ENCODE measurements at places on chromosomes 6 and 20. TPM values are rescaled to one million over a fixed set of nuclear protein-coding genes. Genes with fewer than 3 reads are reported as not detected.

- DNase-seq = no peak
These were observed 4.0 kb downstream of the HIVEP2 start for GRCh38 chr6:142941018-142941417.

DNA sequence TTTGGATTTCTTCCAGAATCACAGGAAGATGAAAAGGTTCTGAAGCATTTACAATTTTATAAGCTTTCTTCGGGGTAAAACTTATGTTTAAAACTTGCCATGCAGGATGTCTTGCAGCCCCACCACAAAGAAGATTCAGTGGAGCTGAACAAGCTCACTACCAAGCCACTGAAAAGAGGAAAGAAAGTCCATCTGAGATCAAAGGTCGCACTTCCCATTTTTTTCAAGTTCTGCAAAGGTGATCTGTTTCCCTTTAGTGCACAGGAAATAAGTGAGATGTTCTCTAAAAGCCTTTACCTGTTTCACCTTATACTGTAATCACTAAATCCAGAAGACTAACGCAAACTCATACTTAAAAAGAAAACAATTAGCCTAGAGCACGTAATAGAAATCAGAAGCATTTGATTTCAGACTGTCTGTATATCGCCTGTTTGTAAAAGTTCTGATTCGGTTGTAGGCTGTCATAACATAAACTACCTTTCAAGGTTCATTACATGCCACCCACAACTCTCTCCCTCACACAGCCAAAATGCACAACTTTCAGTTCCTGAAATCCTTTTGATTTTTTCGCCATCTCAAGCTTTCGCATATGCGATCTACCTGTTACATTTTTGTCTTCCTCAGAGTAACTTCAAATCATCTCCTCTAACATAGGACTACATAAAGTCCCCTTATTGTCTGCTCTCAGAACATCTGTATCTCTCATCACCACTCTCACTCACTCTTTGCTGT lies 1.8 kb downstream of the ECHDC1 start:
- no peak for DNase-seq

- no peak for DNase-seq
These were observed 85.4 kb downstream of the NDUFAF5 start for GRCh38 chr20:13870170-13870748.

DNA sequence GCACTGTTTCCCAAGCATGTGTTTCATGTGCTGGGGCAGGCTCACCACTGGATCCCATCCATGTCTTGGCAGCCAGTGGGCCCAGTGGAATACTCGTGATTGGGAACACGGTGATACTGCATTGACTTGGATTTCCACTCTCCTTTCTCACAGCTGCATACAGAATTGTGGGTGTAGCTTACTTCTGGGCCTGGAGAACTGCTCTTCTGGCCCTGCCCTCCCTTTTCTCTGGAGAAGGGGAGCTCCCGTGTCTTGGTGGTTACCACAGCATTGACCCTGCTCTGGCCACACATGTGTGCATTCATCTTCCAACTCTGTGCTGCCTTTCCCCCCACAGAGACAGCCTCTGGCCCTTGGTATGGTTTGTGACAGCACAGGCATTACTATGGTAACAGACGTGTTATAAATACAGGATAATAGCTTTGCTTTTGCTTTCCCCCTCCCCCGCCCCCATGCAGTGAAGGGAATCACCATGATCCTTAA lies 21.6 kb downstream of the SOBP start:
- DNase-seq = no peak

DNA sequence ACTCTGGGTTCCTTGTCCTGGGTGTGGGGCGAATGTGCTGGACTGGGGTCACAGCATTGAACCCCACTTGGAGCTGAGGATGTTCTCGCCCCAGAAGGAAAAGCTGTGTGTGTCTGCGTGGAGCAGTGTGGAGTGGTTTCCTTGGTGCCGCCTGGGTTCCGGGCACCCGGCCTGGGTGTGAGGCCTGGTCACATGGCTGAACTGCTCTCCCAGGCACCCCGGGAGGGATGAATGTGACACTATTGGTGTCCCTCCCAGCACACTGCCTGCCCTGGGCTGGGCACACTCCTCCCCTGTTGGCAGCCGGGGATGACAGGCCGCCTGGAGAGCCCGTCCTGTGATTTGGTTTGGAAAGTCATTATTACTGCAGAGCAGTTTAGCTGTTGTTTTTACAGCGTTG lies 12.3 kb downstream of the MYT1 start:
- DNase-seq = no peak

DNA sequence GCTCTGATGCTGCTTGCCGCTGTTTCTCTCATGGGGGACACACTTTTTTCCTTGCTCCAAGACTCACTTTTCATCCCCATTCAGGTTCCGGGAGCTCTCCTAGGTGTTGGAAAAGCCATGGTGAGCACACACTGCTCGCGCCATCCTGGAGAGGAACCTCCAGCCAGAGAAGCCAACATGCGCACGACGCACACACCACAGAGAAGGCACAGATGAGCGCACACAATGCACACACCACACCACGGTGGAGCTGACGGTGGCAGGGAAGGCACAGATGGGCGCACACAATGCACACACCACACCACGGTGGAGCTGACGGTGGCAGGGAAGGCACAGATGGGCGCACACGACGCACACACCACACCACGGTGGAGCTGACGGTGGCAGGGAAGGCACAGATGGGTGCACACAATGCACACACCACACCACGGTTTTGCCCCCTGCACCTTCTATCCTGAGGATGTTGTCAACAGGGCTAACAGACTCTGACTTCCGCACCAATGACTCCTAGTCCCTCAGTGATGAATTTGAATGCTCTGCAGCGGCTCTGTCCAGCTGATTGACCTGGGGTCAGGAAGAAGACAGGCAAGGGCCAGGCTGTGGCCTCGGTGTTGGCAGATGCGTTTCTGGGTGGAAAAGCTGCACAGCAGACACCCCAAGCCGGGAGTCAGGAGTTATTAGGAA lies 154.7 kb downstream of the ERMARD start:
- no peak for DNase-seq

GRCh38 chr6:113381959-113382358 lies 475.2 kb upstream of the MARCKS start:
- peak; percentile 66 for DNase-seq

GRCh38 chr6:150599199-150600009 lies at the start of gene PLEKHG1:
PLEKHG1 (plus strand) TSS chr6:150599885; CDS start chr6:150733682, 133,797 bp downstream.
- DNase-seq = no peak

GRCh38 chr20:25865715-25866656 lies 169.3 kb upstream of the ZNF337 start:
- no peak for DNase-seq

- DNase-seq = no peak
These were observed 61.8 kb downstream of the BTBD3 start for GRCh38 chr20:11979306-11979990.

DNA sequence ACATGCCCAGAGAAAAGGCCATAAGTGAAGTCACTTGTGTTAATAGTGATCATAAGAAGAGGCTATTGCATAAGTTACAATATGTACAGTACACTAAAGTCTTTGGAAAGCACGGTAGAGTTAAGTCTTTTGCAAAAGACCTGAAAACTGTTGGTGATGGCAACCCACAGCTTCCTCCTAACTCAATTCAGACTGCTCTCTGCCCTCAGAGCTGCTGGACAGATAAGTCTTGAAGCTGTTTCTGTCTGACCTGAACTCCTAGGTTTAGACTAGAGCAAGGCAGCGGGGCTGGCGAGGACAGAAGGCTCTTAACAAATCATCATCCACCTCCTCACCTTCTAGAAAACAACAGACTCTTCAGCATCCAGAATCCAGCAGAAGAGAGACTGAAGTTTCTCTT lies 125.4 kb downstream of the CD24 start:
- DNase-seq = no peak

DNA sequence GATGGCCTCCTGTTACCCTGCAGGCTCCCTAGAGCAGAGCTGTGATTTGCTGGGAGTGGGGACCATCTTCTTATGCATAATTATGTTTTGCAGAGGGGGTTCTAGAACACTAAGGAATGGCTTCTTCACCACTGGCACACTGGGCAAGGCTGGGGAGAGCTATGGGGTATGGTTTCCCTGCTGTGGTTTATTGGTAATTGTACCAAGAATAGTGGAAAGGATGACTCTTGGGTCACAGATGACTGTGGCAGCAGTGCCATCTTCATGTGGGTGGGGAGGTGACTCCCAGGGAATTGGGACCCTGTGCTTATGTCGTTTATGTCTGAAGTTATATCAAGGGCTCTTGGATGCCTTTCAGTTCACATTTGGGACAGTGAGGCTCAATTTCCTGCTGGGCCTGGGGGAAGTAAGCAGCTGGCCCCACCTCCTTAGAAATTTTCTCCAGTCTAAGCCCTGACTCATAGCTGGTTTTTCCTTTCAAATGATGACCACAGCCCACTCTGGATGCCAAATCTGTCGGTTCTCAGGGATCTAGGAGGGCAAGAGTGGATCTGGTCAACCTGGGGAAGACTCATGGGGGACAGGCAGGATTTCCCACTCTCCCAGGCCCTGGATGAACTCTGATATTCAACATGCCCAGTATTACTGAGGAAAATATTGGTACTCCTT lies 230.8 kb downstream of the LRFN2 start:
- DNase-seq = no peak

GRCh38 chr20:40294175-40294574 lies 394.9 kb downstream of the MAFB start:
- DNase-seq = no peak

DNA sequence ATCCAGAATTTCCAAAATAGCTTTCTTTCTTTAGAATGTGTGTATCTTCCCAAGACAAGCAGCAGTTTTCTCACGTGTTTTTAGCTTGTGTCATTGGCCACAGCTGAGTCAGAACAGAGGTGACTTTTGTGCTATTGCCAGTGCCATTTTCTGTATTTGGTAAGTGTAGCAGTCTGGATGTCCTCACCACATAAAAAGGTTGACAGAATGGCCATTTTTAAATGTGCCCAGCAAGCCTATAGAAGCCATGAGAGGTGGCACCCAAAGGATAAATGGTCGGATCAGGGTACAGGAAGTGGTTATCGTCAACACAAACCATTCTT lies 269.5 kb upstream of the HSF2 start:
- no peak for DNase-seq

GRCh38 chr6:44411141-44411540 lies 23.6 kb downstream of the CDC5L start:
- no peak for DNase-seq

MAS1 gene
- total RNA-seq = not detected

DCDC2 gene
- total RNA-seq = not detected

TUBB2B gene
- 2.4 TPM for total RNA-seq

THBS2 gene
- 3.2 TPM for total RNA-seq

LY6G6C gene
- total RNA-seq = not detected

GCNT2 gene
- total RNA-seq = 14.6 TPM
